ENCODE measurements at places on chromosomes 16 and 17.
A peak's percentile ranks its signal among the peaks of the same experiment; 100 is the strongest.

DNA sequence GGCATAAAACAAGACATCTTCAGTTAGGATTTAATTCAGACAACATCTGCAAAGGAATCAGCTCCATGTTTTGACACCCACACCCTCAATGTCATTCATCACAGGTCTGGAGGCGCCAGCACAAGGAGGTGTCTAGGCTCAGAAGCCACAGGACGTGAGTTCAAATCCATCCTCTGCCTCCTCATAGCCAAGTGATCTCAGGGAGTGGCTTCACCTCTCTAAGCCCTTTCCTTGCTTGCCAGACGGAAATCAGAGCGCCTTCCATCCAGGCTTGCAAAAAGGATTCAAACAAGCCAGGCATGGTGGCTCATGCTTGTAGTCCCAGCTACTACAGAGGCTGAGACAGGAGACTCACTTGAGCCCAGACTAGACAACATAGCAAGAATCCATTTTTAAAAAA, 84.6 kb downstream of the GSG1L start:
- no peak for DNase-seq

GRCh38 chr17:79792341-79792871, 4.5 kb downstream of the CBX8 start:
- DNase-seq: no peak

GRCh38 chr17:22695228-22695619, 1002.9 kb downstream of the KCNJ18 start:
- no peak for DNase-seq

- no peak for DNase-seq
Observed at GRCh38 chr16:88645455-88645854, 5.4 kb downstream of the CYBA start.

- DNase-seq: no peak
Observed at GRCh38 chr17:14712611-14713021, 411.7 kb downstream of the HS3ST3B1 start.

- no peak for DNase-seq
Observed at GRCh38 chr17:48537316-48537715, 6.5 kb upstream of the HOXB1 start.

GRCh38 chr17:38508954-38509771, 80.9 kb downstream of the ARHGAP23 start:
- DNase-seq: peak; percentile 91

DNA sequence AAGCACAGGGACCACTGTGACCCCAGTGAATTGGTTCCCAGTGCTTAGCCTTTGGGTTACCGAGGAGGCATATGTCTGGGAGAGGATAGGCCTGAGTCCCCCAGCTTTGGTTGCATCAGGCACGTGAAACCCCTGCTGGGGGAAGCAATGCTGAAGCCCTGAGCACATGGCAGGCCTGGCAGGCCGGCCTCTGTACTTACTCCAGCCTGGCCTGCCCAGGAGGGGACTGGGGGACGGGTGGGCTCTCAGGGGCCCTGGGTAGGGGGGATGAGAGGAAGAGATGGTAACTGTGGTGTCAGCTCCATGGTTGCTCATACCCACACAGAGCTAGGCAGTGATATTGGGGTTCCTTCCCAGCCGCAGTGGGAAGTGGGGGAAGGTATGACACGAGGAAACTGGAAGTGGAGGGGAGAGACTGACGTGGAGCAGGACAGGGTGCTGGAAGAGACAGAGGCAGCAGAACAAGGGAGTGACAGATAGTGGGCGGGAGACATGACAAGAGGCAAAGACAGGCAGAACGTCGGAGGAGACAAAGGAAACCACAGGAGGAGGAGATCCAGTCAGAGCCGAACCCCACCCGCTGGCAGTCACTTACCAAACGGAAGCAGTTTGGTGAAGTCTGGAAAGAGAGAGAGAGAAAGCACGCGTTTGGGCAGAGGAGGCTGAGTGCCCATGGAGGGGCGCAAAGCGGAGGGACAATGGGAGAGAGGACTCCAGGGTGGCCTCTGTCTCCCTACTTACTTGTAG, 9.1 kb downstream of the TMEM208 start:
- no peak for DNase-seq

GRCh38 chr16:86167061-86167460, 268.1 kb downstream of the IRF8 start:
- no peak for DNase-seq

DNA sequence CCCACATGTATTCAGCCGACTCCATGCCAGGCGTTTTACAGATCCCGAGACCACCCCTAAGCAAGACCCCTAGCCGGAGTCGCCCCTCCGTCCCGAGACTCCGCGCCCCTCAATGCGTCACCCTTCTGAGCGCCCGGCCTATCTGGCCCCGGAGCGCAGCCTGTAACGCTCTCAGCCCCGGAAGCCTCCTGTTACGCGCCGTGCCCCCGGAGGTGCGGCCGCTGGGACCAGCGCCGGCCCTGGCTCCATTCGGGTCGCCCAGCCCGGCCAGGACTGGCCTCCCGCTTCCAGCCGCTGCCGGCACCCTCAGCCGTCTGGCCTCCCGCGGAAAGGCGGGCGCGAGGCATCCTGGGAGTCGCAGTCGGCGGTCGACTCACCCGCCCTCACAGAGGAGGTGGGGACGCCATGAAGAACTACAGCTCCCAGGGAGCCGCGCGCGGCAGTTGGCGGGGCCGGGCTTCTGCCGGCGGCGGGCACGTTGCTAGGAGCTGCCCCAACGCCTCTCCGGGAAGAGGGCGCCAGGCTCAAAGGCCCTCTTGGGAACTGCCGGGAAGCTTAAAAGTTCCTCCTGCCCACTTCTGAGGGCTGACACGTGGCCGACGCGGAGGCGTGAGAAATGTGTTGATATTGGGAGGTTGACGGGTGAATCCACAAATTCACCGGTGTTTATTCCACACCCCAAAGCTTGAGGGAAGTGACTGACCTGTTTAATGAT, at the start of gene FBF1:
TSS of gene FBF1 (minus strand) at position 316 of the 715 bp plus-strand sequence. CDS start 2,893 bp downstream, outside the sequence.
- DNase-seq: peak; percentile 95

DNA sequence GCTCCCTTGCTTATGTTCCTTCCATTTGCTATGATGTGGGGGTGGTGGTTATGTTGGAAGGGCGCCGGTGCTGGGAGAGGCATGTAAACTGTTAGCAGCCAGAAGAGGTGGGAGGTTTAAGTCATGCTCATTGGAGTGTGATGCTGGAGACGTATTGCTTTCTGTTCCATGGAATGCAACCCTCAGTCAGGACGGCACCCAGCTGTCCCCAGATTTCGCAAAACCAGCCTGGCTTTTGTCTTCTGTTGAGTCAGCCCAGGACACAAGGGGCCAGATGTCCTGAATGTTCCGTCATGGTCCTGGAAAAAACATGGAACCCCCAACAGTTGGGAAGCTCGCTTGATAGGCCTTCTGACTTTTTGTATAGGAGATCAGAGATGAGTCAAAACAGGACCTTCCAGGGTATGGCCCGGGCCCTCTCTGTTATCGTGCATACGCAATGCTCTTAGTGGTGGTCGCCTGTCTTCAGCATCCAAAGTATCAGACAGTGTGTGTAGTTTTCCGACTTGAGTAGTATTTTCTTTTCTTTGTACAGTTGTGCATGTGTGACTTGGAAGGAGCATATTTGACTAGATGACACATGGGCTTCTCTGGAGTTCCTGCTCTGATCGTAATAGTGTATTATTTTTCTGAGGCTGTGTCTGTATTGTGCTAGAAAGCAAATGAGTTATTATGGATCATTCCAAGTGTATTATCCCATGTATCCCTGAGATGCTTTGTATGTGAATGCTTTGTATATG, 201.9 kb downstream of the SNX29 start:
- no peak for DNase-seq

DNA sequence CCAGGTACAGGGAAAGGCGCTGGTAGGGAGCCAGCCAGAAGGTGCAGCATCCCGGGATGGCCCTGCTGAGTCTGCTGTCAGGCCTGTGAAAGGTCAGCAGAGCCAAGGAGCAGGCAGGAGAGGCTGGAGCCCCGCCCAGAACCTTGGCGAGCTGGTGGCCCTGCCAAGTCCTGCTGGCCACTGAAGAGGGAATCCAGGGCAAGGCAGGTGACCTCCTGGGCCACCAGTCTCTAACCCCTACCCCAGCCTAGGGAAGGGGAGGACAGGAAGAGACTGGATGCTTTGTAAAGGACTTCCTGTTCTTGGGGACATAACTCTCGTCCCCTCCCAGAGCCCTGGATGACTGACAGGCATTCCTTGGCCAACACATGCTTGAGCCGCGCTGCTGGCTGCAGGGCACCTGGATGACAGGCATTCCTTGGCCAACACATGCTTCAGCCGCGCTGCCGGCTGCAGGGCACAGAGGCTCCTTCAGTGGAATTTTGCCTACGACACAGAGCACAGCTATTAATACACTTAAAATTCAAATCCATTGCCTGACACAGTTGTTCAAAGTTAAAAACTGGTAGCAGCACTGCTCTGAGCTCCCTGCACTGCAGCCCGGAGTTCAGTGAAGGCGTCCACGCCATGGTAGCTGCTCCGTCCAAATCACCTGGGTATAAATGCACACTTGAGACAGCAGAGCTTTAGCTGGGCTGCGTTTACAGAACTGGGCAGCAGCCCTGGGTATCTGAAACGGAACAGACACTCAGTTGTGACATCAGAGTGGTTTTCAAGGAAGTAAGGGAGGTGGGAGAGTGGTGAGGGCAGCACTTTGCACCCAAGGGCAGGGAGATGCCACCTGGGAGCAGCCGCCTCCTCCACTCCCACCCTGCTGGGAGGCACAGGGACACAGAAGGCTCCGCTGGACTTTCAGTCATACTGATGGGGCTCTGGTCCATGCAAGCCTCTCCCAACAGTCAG, 2.0 kb upstream of the BRICD5 start:
- DNase-seq: no peak

- no peak for DNase-seq
Observed at GRCh38 chr16:87582966-87583325, 19.4 kb upstream of the JPH3 start.

DNA sequence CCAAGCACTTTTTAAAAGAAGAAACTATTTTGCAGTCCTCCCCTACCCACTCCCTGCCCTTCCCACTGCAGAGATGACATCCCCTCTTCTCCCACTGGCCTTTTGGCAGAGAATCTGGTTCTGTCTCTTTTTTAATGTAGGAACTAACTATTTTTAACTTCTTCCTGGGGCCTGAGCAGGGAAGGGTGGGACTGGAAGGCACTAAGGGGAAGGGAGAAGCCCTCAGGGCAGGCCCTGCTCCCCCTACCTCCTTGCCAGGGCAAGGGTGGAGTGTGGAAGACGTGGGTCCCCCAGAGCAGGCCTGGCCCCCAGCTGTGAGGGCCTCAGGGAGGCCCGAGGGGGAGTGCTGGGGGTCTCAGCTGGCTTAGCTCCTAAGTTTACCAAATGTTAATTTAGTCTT, 19.5 kb downstream of the UNC13D start:
- no peak for DNase-seq

GRCh38 chr16:52069866-52070265, 477.1 kb downstream of the TOX3 start:
- peak; percentile 73 for DNase-seq

DNA sequence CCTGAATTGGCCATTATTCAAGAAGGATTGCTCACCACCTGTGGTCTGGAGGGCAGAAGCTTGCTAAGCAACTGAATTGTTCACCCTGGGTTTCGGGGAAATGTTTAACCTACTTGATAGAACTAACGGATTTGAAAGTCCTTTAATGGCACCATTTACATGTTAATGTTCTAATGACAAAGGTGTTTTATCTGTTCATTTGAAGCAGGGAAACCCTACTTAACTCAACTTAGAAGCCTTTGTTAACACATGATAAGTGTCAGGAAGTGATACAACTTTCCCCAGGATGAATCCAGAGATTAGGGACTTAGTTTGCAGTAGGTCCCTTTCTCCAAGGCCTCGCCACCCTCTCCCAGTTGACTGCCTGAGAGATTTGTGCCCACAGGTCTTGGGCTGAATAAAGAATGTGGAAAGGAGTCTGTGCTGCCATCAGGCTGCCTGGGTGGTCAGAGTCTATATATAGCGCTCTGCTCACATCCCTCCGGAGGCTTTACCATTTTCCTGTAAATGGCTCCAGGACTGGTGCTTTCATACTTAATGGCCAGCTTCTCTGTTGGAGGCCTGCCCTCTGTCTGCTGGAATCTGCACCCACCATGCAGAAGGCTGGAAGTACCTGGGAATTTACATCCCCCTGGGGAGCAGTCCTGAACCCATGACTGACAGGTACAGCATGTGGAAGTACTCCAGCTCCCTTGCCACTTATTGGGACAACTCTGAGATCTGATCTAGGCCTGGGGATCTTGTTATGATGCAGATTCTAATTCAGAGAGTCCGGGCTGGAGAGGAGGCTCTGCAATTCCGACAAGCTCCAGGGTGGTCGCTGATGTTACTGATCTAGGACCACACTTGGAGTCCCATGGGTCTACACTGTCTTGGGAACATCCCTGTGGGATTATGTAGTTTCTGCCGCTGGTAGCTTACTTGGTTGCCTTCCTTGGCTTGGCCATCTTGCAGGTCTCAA, 99.9 kb downstream of the ASIC2 start:
- DNase-seq: no peak

- DNase-seq: no peak
Observed at GRCh38 chr16:76118344-76118743, 158.9 kb upstream of the CNTNAP4 start.

Measured in SK-N-DZ (cell line).